ENCODE measurements at places on chromosomes 4 and X.

DNA sequence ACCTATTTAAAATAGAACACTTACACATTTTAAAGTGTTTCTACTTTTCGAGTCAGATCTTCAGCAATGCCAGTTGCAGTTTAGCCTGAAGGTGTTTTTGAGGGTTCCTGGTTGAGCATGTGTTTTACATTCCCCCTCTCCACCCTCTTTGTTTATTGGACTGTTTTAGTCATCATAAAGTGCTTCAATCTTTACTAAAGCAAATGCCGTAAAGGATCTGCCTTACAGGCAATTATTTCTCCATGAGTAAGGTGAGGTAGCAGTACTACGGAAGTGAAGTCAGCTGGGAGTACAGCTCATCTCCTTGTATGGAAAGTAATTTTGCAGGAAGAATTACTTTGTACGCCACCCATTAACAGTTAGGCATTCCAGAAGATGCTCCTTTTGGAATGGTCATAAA lies 36.9 kb downstream of the PDLIM5 start:
- DNase-seq = peak; percentile 84

GRCh38 chr4:144712775-144713174 lies 66.8 kb downstream of the HHIP start:
- peak; percentile 56 for DNase-seq

DNA sequence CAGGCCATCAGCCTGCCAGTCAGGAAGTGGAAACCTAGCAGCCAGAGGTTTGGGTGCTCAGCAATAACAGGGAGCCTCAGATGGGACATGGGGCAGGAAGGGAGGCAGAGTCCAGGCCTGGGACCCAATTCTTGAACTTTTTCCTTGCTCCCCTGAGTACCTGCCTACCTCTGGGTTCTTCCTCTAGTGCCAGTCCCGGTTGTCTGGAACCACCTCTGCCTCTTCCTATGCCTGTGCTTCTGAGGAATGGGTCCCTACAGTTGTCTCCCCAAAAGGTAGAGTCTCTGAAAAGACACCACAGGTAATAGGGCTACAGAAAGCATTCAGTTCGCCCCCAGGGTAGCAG lies 212.4 kb upstream of the MAMLD1 start:
- no peak for DNase-seq

- DNase-seq = peak; percentile 61
These were observed 50.0 kb downstream of the GALNT7 start for GRCh38 chr4:173218411-173219125.

- no peak for DNase-seq
These were observed 70.5 kb downstream of the CLCN5 start for GRCh38 chrX:49992853-49993252.

GRCh38 chr4:182918791-182919302 lies 1.7 kb upstream of the DCTD start:
- peak; percentile 34 for DNase-seq

DNA sequence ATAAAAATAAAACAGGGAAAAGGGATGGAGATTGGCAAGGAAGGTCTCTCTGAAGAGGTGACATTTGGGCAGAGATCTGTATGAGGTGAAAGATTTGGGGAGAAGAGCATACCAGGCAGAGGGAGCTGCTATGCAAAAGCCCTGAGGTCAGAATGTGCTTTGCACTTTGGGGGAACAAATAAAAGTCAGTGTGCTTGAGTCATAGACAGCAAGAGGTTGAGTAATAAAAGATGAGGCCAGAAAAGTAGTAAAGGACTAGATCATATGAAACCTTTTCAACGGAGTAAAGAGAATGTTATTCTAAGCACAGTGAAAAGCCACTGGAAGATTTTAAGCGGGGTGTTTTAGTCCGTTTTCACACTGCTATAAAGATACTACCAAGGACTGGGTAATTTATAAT lies 76.5 kb upstream of the TEX13A start:
- no peak for DNase-seq

DNA sequence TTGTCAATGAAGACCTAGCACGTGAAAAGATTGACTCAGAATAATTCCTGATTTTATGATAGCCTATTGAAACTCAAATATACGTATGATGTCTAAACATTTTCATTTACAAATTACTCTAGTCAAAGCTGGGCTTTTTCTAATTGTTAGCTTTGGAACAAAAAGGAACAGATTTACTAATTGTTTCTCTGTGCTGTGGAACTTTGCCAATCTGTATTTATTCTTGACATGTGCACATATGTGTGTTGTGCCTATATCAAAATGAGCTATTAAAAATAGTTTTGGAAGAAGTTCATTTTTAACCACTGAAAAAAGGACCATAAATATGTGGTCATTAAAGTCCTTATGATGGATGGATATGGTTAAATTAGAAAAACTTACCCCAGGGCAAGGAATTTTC lies 85.4 kb upstream of the PACRGL start:
- no peak for DNase-seq

DNA sequence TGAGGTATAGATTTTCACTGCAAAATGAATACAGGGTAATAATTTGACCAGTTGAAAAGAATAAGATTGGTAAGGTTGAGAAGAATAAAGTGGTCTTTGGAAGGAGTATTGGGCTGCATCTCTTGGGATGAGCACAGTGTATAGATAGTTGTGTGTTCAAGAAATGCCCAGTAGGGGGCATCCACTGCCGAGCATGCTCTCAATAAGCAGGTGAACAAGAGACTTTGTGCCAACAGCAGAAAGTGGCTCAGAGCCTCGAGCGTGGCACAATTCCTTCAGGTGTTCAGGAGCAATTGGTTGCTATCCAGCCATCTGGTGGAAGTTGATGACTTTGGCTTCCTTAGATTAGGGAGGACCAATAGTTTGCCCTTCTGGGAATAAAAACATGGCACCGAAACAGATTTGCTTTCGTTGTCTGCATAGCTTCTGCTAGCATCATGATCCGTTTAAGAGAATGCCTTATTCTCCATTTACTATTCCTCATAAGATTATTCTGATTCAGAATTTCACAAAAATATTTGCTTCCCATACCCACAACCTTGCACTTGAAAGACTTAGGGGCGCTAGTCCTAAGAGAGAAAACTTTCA lies 258.1 kb upstream of the NEIL3 start:
- DNase-seq = peak; percentile 36

- DNase-seq = no peak
These were observed 796.7 kb downstream of the RAPGEF2 start for GRCh38 chr4:159899596-159899995.

- DNase-seq = no peak
These were observed 1.2 kb upstream of the QDPR start for GRCh38 chr4:17512973-17513665.

Measured in GM23248 (cell line).